ENCODE measurements at places on chromosomes 5 and 9. TPM values are rescaled to one million over a fixed set of nuclear protein-coding genes. Genes with fewer than 3 reads are reported as not detected.

Gene PCDHB11
- total RNA-seq: 0.69 TPM

Gene FBN2
- 14.7 TPM for total RNA-seq

Gene TMEM252
- total RNA-seq: not detected

Gene ATP6V1G1
- total RNA-seq: 100 TPM

Gene CYFIP2
- total RNA-seq: 7.0 TPM

Gene C9orf72
- 4.7 TPM for total RNA-seq

Gene GFRA3
- total RNA-seq: not detected

Gene CDHR2
- 0.32 TPM for total RNA-seq

Gene PHAX
- total RNA-seq: 60.2 TPM

Gene LCN15
- total RNA-seq: not detected

Gene DOK3
- total RNA-seq: 1.1 TPM

Gene RASEF
- 0.16 TPM for total RNA-seq

Gene SIL1
- total RNA-seq: 109 TPM

Gene SLC2A6
- 4.3 TPM for total RNA-seq

Gene S100Z
- not detected for total RNA-seq

Gene SLC25A2
- not detected for total RNA-seq

Gene PRDM9
- total RNA-seq: not detected

Gene C1QTNF3
- total RNA-seq: 1.1 TPM

Gene FGF10
- total RNA-seq: 0.79 TPM

Gene LMX1B
- total RNA-seq: not detected

Gene RAD23B
- 88.9 TPM for total RNA-seq

Gene TMOD1
- total RNA-seq: 0.16 TPM

Gene NR2F1
- total RNA-seq: 65.0 TPM

Gene C5orf63
- total RNA-seq: 3.6 TPM

Gene TMEM171
- total RNA-seq: 0.26 TPM

Gene TMEM232
- 6.3 TPM for total RNA-seq

Gene CARTPT
- total RNA-seq: not detected

Gene MZB1
- not detected for total RNA-seq

Gene SLC1A3
- total RNA-seq: 1.7 TPM

Gene ST8SIA4
- total RNA-seq: 0.09 TPM

Gene CAPSL
- not detected for total RNA-seq

Gene HTR4
- total RNA-seq: not detected

Gene RMRP
- 134,448 TPM for total RNA-seq

Gene F12
- 0.63 TPM for total RNA-seq

Gene RABEPK
- 37.8 TPM for total RNA-seq

Gene EQTN
- not detected for total RNA-seq

Gene BSPRY
- total RNA-seq: not detected

Gene ZFP37
- 3.7 TPM for total RNA-seq

Gene ZNF366
- not detected for total RNA-seq

Gene GABRB2
- total RNA-seq: not detected

Gene GPX8
- total RNA-seq: 72.0 TPM

Gene GPRIN1
- 3.2 TPM for total RNA-seq

Gene POU5F2
- 0.43 TPM for total RNA-seq

Gene N4BP3
- 1.8 TPM for total RNA-seq

Gene PKD2L2
- not detected for total RNA-seq

Gene PCDHGB1
- 1.5 TPM for total RNA-seq

Gene GRIN3A
- total RNA-seq: not detected

All from bronchial smooth muscle cell (primary cell).